ENCODE measurements at places on chromosomes 12 and 14. TPM values are rescaled to one million over a fixed set of nuclear protein-coding genes. Genes with fewer than 3 reads are reported as not detected.

- DNase-seq: no peak
These were observed 102.0 kb downstream of the PRIMA1 start for GRCh38 chr14:93686268-93686667.

DNA sequence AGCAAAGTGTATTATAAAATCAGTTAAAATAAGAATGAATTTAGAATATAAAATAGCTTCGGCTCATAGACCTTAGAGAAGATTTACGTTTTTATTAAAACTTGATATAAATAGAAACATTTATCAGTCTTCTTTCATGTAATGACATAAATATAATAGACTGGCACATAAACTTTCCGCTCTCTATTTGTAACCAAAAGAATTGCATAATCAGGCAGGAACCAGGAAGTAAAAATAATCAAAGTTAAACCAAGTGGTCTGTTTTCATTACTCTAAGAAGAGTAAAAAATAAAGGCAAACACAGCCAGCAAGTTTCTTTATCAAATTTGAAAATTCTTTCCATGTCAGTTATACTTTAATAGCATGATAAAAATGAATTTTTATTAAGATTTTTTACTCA lies 46.3 kb upstream of the ATP2A2 start:
- DNase-seq: no peak

GRCh38 chr12:47107446-47107845 lies 27.7 kb upstream of the AMIGO2 start:
- no peak for DNase-seq

- no peak for DNase-seq
These were observed 13.6 kb downstream of the EP400 start for GRCh38 chr12:131963381-131963780.

GRCh38 chr14:89140326-89140725 lies 276.7 kb downstream of the FOXN3 start:
- DNase-seq: no peak

- DNase-seq: no peak
These were observed at the start of gene ANHX for GRCh38 chr12:133235401-133236112. Gene ANHX (minus strand): TSS chr12:133235877. CDS start chr12:133234356, 1,521 bp downstream.

GRCh38 chr12:130142736-130143135 lies 19.5 kb upstream of the FZD10 start:
- DNase-seq: no peak

DNA sequence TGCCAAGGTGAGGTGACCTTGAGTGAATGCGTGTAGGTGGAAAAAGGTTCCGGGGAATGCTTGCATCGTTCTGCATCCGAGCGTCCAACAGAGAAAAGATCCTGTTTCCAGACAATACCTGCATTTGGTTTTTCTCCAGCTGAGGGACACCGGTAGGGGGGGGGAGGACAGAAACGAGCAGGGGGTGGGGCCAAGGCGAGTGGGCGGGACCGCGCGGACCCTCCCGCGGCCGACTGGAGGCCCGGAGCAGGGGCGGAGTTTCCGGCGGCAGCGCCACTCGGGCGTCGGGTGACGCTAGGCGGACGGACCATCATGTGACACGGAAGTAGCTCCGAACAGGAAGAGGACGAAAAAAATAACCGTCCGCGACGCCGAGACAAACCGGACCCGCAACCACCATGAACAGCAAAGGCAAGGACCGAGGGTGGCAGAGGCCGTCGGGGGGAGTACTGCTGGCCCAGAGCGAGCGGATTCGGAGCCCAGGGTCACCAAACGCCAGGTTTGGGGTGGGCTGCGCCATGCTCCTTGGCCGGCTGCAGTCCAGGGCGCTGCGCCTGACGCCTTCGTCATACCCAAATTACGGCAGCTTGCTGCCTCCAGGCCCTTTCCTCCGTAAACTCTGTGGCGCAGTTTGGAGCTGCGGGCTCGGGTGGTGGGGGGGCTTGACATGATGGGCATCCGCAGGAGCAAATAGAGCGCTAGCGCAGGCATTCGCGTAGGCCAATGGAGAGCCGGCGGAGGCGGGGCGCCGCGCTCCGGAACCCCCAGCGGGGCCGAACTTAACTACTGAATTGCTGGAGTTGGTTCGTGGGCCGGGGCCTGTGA lies at the start of gene DAZAP2:
Gene DAZAP2 (plus strand): TSS at position 317 of the 825 bp plus-strand sequence. CDS start 82 bp downstream, at position 399.
- peak; percentile 97 for DNase-seq

GRCh38 chr14:73460691-73461127 lies 2.4 kb upstream of the NUMB start:
- DNase-seq: no peak

GRCh38 chr12:110889361-110889760 lies 31.0 kb downstream of the MYL2 start:
- DNase-seq: no peak

DNA sequence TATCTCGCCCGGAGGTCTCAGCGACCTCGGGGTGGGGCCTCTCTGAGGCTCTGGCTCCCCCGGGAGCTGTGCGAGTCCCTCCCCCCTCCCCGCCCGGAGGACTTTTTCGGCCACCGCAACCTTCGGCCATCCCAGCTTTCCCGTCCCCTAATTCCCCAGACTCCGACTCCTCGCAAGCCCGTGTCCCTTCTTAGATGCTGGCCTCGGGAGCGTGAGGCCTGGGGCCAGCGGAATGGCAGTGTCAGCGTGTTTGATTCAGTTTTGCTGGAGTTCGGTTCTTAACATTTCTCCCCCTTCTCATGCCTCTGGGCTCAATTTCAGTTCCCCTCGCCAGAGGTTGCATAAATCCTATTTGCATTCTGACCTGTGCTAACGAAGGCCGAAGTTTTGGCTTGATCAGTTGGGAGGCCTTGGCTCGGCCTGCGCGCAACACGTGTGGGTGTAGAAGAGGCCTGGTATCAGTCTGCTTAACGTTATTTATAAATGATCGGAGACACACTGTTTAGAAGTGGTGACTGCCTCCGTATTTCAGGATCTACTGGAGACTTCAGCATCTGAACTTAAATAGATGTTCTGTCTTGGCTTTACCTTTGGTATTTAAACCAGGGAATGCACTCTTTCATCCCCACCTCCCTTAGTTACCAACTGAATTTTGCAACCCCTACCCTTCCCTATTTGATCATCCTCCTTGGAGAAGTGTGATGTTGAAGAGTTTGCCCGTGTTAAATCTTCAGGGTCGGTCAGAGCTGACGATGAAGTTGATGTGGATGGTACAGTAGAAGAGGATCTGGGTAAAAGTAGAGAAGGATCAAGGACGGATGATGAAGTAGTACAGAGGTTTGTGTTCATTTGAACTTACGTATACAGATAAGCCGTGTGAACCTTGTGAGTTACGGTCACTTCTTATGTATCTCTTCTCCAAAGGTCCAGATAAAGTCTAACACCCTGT lies 851 bp downstream of the HSP90B1 start:
- DNase-seq: peak; percentile 73

DNA sequence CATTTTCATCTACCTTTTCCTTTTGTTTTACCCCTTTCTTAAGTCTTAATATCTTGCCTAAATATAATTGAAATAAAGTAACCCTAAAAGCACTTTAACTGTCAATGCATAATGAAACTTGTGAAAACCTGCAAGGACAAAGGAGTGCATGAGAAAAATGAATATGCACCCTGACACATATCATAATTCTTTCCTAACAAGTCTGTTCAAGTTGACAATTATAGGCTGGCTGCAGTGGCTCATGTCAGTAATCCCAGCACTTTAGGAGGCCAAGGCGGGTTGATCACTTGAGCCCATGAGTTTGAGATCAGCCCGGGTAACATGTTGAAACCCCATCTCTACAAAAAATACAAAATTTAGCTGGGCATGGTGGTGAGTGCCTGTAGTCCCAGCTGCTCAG lies 65.4 kb downstream of the FGD6 start:
- DNase-seq: no peak

DNA sequence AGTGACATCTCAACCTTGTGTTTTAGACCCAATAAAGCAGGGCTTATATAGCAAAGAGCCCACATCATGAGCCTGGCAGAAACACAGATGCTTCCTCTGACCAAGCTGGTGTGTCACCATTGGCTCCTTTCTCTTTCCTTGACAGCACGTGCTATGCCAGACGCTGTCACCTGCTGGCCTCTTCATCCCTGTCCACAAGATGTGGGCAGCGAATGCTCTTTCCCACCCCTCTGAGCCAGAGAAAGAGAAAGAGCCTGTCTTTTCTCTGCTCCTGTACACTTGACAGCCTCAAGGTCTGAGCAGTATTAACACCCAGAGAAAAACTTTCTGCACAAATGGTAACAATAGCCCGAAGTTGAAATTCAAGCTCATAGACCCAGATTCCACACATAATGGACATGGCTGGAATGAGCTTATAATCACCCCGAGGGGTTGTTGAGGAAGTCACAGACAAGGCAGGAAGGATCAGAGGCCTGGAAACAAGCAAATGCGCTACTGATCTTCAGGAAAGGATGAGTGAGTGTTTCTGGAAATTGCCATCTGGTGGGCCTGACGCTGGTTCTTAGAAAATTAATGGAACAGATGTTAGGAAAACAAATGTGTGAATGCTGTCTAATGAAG lies 8.9 kb downstream of the TGFB3 start:
- no peak for DNase-seq

DNA sequence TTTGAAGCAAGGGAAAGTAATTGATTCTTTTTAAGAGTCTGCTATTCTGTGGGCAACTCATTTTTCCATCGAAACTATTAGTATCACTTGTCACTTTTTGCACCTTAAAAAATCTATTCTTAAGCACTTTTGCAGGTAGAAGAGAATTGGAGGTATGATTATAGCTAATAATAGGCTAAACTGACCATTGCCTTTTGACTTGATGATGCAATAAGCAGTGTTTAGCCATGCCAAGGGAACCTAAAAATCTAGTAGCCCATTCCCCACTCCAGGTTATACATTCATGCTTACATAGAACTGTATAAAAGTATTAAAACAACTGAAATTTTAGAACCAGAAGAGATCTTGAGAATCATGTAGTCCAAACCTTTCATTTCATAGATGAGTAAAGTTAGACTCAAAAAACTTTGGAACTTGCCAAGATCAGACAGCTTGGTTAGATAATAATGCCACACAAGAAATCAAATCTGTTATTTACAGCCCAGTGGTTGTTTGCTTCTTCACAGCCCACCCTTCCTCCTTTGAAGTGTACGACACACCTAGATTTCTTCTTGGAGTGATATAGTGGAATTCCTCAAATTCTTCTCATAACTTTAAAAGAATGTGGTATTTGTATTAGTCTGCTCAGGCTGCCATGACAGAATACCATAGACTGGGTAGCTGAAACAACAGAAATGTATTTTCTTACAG lies 21.7 kb upstream of the GARIN2 start:
- no peak for DNase-seq

- DNase-seq: no peak
These were observed 66.5 kb downstream of the ATF7IP start for GRCh38 chr12:14431975-14432374.

- no peak for DNase-seq
These were observed 219.1 kb downstream of the SLC41A2 start for GRCh38 chr12:104738776-104739642.

GRCh38 chr14:81396113-81396512 lies 4.0 kb downstream of the STON2 start:
- DNase-seq: no peak

GRCh38 chr12:47868041-47868440 lies 36.8 kb downstream of the VDR start:
- DNase-seq: no peak

DNA sequence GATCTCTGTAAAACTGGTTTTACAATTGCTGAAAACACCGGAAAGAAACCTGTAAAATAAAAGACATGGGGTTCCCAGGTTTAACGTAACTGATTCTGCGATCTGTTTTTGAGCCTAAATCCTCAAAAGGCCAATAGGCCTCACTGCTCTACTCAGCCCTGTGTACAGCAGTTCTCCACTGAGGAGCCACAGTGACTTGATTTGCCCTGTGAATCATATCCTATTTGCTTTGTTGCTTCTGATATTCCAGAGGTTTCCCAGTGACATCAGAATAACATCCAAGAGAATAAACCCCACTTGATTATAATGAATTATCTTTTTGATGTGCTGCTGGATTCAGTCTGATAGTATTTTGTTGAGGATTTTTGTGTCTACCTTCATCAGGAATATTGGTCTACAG lies 27.5 kb downstream of the MDM1 start:
- no peak for DNase-seq

DNA sequence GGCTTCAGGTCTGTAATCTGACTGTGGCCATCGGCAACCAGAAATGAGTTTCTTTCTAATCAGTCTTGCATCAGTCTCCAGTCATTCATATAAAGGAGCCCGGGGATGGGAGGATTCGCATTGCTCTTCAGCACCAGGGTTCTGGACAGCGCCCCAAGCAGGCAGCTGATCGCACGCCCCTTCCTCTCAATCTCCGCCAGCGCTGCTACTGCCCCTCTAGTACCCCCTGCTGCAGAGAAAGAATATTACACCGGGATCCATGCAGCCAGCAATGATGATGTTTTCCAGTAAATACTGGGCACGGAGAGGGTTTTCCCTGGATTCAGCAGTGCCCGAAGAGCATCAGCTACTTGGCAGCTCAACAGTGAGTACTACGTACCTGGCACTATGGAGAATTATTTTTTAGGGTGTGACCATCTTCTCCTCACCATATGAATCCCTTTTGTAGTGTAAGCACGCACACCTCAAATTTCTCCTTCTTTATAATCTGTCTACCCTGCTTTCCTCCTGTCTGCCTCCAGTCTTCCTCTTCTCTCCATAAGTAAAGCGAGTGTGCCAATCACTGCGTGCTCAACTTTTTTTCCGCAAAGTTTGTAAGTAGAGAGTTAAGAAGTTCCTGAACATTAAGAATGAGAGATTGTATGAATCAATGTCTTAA lies at the start of gene TPH2:
Gene TPH2 (plus strand): TSS at position 118 of the 658 bp plus-strand sequence. CDS start 142 bp downstream, at position 260.
- DNase-seq: no peak

DNA sequence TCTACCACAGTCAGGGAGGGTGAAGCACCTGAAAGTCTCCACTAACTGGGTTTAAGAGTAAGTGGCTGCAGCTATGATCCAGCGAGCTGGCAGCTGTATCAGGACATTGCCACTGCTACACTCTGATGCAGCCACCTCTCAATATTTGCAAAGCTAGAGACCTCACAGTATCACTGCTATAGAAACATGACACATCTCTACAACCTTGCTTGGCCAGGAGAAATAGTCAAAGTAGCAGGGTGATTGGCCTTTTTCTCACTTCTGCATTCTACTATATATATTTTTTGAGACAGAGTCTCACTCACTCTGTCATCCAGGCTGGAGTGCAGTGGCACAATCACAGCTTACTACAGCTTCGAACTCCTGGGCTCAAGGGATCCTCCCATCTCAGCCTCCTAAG lies 9.3 kb upstream of the FMNL3 start:
- DNase-seq: no peak

- DNase-seq: peak; percentile 82
These were observed 2.5 kb downstream of the COL2A1 start for GRCh38 chr12:48001505-48002413.

WNT1 gene
- not detected for total RNA-seq

KRT83 gene
- 97.1 TPM for total RNA-seq

PRICKLE1 gene
- total RNA-seq: 6.1 TPM

ARHGEF25 gene
- 13.3 TPM for total RNA-seq

KRT71 gene
- total RNA-seq: 55.8 TPM

ASB2 gene
- total RNA-seq: 1.0 TPM

C1QL4 gene
- total RNA-seq: 0.73 TPM

KSR2 gene
- 0.24 TPM for total RNA-seq

FAIM2 gene
- 0.38 TPM for total RNA-seq

BHLHE41 gene
- total RNA-seq: 2.5 TPM

IFNG-AS1 gene
- total RNA-seq: not detected

LRP6 gene
- 13.3 TPM for total RNA-seq

CLEC2D gene
- 5.4 TPM for total RNA-seq

Measured in suprapubic skin (tissue), 4 donors.